ENCODE measurements at places on chromosomes 6 and 20. TPM values are rescaled to one million over a fixed set of nuclear protein-coding genes. Genes with fewer than 3 reads are reported as not detected.

DNA sequence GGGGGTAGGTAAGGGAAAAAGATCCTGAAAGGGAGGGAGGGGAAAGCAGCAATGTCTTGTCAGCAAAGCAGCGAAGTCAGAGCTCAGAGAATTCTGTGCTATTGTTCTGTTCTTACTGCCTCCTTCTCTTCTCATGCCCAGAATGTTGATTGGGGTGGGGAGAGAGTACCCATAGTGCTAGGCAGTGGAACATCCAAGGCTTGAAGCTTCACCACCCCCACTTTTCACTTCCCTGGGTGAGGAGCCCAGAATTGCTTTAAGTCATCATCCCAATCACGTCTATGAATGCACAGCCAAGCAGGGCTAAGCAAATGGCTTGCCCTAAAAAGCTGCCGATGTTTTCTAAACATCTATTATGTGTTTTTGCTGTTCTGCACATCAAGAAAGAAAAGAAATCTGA is 16.5 kb downstream of the REPS1 start:
- H3K27ac ChIP-seq: peak overlapping the region; percentile 90
- peaks cover 32% of the 10 kb centered on the region for H3K4me1 ChIP-seq
- peak overlapping the region; percentile 24 for H3K4me3 ChIP-seq
- H3K36me3 ChIP-seq: no peaks in the 10 kb centered on the region
- no peak for DNase-seq

Gene KCNK17
- polyA plus RNA-seq: not detected

Gene BPIFA1
- polyA plus RNA-seq: not detected

Gene PRSS16
- not detected for polyA plus RNA-seq

Gene KCNK5
- not detected for polyA plus RNA-seq
